ENCODE measurements at places on chromosomes 6 and 20.

DNA sequence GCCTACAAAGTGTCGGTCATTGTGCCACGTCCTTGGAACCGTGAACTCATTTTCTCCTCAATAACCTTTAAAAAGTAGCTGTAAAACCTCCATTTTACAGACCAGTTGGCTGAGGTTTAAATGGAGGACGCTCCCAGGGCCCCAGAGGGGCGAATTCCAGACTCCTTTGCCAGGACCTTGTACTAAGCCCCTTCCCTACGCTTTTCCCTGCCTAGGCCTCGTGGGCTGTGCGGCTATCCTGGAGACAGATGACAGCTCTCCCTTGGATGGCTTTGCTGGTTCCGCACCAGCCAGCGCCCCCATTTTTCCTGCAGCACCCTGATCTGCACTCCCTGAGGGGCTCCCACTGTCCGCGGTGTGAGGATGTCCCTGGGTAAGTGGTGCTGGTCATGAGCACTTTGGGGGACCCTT, 12.1 kb upstream of the SNHG17 start:
- DNase-seq: no peak

- DNase-seq: peak; percentile 83
Observed at GRCh38 chr20:49888212-49889000, 26.9 kb downstream of the SPATA2 start.

GRCh38 chr6:105810105-105810921, 275.8 kb upstream of the PRDM1 start:
- DNase-seq: peak; percentile 91

DNA sequence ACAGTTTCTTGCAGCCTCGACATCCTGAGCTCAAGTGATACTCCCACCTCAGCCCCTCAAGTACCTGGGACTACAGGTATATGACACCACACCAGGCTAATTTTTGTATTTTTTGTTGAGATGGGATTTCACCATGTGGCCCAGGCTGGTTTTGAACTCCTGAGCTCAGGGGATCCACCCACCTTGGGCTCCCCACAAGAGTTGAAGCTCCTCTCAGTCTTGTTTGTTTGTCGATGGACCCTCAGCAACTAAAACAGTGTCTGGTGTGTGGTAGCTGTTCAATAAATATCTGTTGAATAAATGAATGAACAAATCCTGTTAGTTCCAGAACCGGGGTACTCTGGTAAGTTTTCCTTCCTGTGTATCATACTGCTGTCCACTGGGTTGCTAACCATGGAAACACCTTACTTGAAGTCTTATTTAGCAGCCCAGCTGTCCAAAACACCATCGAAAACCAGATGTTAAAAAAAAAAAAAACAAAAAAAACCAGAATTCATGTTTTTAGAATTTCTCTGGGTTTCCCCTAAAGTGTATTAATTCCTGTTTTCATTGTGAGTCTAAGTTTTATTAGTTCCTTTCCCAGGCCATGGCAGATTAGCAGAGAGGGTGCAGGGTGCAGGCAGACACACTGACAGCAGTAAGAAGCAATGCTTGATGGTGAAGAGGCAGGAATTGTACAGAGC, 7.8 kb upstream of the EZR start:
- no peak for DNase-seq
